ENCODE measurements at places on chromosomes 5 and 9.

DNA sequence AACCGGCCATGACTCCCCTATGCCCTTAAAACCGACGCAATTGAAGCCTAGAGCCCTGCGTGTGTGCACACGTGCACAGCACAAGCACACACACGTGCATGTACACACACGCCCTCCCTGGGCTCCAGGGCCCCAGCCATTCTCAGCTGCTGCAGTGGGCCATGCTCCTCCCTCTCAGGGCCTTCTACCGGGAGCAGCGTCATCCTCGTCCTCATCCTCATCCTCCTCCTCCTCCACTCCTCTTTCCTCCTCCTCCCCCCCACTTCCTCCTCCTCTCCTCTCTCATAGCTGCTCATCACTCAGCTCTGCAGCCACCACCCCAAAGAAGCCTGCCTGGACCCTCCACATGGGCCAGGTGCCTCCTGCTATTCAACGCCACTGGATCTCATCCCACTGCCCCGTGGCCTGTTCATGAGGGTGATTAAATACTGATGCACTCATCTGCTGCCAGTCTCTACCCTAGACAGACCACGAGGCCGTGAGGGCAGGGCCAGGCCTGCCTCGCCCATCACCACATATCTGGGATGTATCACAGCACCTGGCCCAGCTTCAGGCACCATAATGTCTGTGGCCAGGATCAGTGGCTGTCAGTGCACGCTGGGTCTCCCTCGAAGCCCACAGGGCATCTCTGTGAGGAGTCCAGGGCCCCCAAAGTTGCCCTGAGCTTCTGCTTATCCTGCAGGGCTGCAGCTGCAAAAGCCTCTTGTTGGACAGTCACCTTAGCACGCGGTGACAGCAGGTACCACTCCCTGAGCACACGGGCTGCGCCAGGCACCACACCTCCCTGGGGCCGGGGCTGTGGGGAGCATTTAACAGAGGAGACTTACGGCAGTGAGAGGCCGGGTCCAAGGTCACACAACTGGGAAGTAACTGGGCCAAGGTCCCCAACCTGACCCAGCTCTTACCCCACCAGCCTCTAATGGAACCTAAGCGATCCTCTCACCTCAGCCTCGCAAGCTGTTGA is 9.8 kb downstream of the FAM78A start:
- DNase-seq = no peak

DNA sequence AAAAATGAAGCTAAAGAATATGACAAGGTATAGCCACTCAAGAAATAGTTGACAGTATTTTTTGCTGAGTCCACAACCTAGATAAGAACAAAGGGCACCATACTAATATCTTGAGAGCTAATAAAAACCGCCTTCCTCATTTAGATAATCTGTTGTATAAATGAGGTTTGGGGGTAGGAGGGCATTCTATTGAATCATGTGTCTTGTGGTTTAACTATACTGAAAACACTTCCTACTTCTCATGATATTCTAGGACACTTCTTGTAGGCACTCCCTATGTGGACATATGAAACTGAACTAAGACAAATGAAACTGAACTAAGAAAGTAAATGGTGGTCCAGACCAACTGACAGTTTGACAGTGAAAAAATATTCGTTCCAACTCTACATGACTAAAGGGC is 1268.5 kb upstream of the C9orf72 start:
- no peak for DNase-seq

DNA sequence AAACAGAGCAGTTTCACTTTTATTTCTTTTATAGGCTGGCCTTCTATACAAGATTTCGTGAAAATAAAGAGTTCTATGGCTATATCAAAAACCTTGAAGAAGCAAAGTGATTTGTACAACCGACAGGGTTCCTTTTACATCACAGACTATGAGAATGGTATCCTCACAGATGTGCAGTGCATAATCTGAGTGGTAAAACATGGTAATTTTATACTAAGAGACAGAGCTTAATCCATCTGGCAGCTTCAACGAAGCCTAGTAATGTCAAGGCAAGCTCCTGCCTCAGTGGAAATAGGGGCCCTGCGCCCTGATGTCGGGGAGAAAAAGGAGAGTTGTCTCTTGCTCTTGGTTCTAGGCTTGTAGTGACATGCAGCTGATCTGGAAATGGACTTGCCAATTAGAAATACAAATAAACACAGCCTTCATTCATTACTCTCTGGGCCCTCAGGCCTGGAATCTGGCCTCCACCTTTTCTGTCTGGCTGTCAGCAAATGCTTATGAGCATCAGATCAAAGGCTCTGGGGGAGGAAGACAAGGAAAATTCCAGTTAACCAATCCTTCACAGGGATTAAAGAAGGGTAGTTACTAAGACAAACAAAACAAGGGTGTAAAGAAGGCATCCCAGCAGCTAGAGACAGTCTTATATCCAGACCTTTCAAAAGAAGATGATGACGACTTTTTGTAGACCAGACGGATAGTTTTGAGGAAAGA is 33.6 kb upstream of the TRIM32 start:
- no peak for DNase-seq

- DNase-seq = no peak
Measured at GRCh38 chr5:57267805-57268204, 93.9 kb downstream of the GPBP1 start.

- no peak for DNase-seq
Measured at GRCh38 chr9:99866398-99866797, 40.1 kb upstream of the STX17 start.

- no peak for DNase-seq
Measured at GRCh38 chr5:125151150-125151900, 404.9 kb upstream of the ZNF608 start.

GRCh38 chr9:124708633-124709291 is 62.3 kb downstream of the NR6A1 start:
- DNase-seq = no peak

DNA sequence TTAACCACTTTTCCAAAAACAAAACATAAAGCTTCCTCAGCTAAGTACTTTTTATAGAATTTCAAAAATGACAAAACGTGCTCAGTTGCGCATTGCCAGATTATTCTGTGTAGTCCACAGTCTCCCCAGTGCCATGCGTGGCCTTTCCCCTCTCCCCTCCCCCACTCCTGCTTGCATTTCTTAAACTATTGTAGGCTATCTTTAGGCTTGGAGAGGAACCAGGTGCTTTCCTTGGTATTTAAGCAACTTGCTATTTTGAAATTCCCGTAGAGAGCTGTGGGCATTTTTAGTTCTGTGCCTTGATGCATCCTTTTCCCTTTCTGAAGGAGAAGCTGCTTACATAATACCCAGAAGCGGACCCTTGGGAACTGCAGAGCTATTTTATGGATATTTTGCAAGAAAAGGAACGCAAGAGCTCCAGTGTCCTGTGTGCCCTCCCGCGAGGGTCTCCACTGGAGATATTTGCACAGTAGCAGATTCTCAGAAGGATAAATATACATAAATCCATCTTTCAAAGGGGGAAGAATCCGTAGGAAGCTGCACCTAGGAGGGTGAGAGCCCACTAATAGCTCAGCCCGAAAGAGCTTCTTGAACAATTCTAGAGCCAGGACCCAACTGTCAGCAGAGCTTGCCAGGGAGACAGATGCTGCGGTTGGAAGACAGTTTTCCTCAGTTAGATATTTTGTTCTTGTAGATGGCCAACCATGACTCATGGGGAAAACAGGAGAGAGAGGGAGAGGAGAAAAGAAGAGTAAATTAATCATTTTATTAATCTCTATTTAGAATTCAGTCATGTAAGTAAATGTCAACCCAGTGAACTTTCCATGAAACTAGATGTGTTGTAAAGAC is 1298.3 kb upstream of the WWC1 start:
- no peak for DNase-seq

GRCh38 chr9:82424599-82425120 is 436.1 kb downstream of the SPATA31D1 start:
- DNase-seq = no peak

DNA sequence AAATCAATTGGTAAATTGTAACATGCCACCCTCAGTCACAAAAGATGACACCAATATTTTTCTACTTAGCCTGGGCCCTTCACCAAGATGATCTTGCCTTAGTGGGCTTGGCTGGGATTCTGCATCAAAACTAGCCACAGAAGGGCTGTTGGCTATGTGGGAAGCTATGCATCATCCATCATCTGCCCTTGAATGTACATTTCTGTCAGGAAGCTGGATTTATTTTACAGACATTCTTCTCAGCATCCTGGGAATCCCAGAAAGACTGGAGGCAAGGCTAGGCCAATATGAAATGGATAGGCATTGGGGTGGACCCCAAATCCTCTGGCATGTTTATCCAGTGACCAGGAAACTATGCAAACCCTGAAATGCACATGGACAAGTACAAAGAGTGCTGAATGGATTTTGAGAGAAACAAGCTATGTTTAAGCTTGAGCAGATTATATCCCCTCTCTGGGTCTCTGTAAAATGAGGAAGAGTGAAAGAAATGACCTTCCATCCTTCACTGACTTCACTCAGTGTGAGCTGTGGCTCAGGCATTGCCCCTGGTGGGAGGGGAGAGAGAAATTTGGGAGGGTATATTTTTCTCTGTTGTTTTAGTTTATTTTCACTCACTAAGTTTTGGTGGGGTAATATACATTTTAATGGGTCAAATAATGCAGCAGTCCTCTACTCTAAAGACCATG is 283.6 kb downstream of the EBF1 start:
- DNase-seq = no peak

DNA sequence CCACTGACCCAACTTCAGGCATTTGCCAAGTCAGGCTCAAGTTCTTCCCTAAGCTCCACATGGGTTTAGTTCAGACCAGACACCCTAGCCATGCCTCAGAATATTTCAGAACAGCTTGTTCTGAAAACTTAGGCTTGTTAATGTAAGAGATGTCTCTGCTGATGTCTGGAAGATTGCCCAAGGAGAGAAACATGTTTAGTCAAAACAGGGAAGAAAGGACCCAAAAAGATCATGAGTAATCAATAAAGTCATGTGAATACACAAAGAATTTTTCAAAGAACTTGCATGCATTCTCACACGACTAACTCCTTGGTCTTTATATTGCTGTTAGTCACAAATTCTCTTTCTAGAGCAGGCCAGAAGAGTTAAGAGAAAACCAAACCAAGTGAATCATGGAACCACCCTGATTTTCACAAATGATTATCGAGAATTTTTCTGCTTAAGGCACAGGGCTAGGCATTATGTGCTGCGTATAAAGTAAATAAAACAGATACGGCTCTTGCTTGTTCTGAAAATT is 158.1 kb upstream of the HMHB1 start:
- DNase-seq = no peak

- no peak for DNase-seq
Measured at GRCh38 chr5:1199649-1200494, 1.5 kb upstream of the SLC6A19 start.

DNA sequence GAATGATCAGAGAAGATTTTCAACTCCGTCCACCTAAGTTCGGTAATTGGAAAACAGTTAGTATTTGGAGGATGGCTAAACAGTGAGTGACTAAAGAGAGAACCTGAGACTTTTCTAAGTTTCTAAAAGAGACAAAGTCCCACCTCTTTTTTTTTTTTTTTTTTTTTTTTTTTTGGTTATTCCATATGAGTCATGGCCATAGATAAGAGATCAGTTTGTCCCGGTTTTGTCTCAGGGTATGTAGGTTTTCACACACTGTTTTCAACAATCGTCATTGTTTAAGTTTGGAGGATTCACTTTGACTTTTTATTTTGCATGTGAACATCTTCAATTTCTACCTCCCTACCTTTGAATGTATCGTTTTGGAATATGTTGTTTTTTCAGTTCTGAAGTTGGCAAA is 85.9 kb downstream of the NTRK2 start:
- no peak for DNase-seq

- DNase-seq = no peak
Measured at GRCh38 chr5:101686536-101687157, 609.4 kb downstream of the SLCO4C1 start.

- DNase-seq = no peak
Measured at GRCh38 chr5:59640411-59640810, 253.1 kb downstream of the PDE4D start.

GRCh38 chr9:80062567-80062966 is 490.8 kb downstream of the TLE4 start:
- DNase-seq = no peak

DNA sequence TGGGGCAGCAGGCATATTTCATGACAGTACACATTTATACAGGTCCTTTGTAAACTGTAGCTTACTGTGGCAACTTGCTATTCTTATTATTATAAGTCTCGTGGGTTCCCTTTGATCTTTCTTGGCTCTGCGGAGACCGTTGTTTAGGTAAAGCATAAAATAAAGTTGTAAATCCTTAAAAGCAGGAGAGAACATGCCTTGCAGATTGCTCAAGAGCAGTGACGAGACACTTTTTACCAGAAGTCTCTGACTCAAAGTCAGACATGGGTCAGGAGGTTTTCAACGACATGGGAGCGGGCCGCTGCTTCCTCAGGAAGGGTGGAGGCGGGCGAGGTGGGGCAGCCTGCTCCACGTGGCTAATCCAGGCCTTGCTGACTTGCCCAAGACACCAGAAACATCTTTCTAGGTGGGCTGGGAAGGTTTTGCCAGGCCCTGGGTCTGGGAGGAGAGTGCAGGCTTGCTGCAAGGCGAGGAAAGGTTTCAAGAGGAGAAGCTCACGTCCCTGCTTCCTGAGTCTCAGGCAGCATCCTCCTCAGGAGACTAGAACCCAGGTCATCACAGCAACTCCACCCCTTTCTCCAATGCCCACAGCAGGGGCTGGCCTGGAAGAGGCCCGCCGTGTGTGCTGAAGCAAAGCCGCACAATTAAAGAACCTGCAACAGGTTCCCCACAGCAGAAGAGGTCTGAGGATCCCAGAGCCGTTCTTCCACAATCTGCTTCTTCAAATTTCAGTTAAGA is 6.5 kb downstream of the TBC1D2 start:
- DNase-seq = peak; percentile 95

Measured in RWPE1 (cell line).